Midbrain (tissue), 1 donor: ENCODE measurements at places on chromosomes 2 and 18.

DNA sequence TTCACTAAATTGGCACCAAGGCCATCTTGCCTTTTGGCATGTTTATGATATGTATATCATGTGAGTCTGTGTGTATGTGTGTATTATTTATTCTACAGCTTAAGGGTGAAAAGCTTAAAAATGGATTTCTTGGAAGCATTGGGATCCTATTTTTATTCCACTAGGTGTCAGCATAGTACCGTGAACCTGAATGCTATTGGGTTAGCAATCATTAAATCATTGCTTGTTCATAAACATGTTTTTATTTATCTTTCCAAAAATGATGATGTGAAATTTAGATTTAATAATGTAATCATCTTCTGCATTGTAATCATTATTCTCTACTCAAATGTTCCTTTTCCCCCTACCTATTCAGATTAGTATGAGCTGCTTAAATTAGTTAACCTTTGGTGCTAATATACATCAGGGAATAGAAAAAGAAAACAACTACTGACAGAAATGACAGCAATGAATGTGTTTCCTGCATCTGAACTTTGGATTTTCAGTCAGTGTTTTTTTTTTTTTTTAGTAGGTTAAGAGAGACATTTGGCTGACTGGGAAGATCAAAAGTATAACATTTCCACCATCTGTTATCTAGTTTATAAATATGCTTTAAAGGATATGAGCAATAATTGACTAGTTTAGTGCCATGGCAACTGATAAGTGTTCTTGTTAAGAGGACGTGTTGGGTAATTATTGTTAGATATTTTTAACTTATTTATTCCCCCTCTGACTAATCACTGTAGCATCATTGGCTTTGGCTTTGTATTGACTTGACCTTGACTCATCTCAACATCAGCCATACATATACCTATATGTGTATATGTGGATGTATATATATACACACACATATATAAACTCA lies 14.1 kb upstream of the ZSWIM2 start:
- peak; percentile 7 for DNase-seq

GRCh38 chr2:184371641-184372040 lies 226.7 kb upstream of the ZNF804A start:
- DNase-seq, result no peak

- no peak for DNase-seq
These were observed 88.5 kb downstream of the SOCS6 start for GRCh38 chr18:70377317-70377799.

- DNase-seq, result no peak
These were observed 941 bp upstream of the MPPE1 start for GRCh38 chr18:11909061-11909455.

- DNase-seq, result no peak
These were observed 407.7 kb upstream of the SLC8A1 start for GRCh38 chr2:40859617-40860016.

- no peak for DNase-seq
These were observed 38.4 kb upstream of the DTNB start for GRCh38 chr2:25711675-25712354.

GRCh38 chr2:56227811-56228210 lies 44.0 kb downstream of the CCDC85A start:
- DNase-seq, result no peak

DNA sequence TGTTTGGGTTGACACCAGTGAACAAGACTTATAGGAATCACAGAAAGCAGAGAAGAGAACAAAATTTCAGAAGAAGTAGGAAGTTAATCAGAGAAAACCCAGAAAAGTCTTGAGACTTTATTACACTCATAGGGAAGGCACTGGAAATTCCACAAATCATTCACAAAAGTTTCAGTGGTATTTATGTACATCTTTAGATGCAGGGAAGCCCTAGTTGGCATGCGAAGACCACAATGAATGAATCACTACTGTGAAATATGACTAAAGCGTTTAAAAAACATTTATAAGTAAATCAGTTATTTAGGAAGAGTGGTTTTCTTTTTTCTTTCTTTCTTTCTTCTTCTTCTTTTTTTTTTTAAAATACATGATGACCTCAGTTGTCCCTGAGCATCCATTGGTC lies 105.1 kb downstream of the NUP35 start:
- no peak for DNase-seq
